ENCODE measurements at places on chromosomes 7 and 10. TPM values are rescaled to one million over a fixed set of nuclear protein-coding genes. Genes with fewer than 3 reads are reported as not detected.

DNA sequence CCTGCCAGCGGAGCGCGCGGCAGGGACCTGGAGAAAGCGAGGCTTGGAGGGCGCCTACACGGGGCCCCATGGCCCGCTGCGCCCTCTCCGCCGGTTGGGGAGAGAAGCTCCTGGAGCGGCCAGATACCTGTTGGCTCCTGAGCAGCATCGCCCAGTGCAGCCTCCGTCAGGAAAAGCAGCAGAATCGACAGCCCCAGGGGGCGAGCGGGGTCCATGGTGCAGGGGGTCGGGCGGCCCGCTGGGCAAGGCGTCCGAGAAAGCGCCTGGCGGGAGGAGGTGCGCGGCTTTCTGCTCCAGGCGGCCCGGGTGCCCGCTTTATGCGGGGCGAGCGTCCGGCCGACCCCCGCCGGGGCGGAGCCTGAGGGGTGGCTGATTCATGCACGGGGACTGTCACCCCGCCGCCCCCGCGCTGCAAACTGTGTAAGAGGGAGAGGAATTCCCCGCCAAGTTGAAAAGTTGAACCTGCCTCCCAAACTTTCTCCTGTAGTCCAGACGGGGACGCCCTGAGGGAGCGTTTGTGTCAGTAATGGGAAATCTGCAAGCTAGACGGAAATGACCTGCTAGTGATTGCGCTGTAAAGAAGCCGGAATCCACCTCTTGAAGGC is at the start of gene TFPI2:
Gene TFPI2 (minus strand): TSS at position 290 of the 605 bp plus-strand sequence. CDS start 75 bp downstream, at position 215.
- no peak for DNase-seq

GRCh38 chr7:2760098-2760889 is 72.3 kb downstream of the AMZ1 start:
- DNase-seq: peak; percentile 43

DNA sequence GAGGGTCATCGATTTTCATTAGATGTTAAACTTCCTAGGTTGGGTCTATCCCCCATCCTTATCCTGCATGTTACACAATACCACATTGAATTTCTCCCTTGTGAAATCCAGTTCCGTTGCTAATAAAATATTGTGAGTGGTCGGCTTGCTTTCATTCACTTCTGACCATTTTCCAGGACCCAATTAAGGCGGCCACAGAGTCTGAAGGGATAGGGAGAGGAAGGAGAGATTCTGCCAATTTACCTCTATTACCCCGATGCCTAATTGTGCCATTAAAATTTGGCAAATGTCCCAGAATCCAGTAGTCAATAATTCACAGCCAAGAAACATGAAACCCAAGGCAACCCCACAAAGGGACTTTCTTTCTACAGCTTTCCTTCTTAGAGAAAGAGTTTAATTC is 129.9 kb downstream of the IPMK start:
- DNase-seq: no peak

DNA sequence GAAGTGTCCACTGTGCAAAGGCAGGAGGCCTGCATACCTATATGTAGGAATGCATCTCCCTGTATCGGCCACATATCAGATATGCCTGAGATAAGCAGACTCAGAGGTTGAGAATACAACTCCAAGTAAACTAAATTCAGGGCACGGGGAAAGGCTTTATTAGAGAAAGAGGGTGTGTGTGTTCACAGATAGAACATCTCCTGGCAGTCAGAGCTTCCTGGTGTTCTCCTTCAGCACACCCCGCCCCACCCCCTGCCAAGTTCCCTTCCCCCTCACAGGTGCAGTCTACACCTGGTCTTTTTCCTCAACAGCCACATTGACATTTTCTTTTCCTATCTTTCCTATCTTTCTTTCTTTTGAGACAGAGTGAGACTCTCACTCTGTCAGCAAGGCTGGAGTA is 17.1 kb downstream of the GBX1 start:
- DNase-seq: no peak

DNA sequence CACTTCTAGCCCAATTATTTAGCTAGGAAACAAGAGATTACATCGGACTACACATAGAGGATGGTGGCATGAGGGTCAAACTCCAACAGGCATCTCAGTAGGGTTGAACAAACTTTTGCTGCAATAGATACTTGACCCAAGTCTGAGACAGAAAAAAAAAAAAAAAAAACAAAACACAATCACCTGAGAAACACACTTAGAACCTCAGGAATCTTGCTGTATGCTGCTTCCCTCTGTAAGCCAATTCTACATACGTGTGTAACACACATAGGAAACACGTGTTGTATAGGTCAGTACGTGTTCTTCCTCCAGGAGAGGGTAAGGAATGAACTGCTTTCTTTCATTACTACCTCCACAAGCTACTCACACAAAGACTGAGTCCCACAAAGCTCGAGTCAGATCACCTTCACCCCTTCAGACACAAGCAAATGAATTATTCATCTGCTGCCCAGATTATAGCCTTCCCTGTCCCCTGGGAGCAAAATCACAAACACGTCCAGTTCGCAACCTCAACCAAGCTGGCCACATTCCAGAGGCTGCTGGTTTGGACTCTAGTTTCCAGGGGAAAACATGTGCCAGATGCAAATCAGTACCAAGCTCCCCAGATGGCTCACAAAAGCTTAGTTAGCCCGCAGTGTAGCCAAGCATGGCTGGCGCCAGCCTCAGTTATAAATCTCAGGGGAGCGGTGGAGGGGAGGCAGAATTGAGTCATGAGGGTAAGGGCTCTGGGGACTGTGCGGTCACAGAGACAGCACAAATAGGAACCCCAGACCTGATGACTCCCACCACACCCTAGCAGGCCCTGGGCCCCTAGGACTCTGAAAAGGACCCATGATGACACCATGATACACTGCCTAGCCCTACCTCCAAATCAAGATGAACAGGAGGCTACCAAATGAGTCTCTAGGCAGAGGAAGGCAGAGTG is 15.1 kb downstream of the PSAP start:
- no peak for DNase-seq

DNA sequence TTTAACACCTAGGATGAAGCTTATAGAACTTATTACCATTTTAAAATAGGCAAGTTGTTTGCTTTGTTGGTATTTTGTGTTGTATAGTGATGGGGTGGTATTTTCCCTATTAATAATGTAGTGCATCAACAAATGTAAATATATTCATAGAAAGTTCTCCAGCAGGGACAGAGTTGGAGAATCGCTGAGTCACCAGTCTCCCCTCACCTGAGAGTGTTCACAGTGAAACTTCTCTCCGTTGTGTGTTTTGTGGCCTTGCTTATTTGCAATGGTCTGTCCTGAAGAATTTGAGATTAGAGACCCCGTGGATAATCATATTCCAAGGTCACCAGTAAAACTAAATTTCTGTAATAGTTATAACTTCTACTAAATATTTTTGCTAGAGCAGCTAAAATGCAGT is 51.0 kb downstream of the HDAC9 start:
- no peak for DNase-seq

GRCh38 chr10:19654576-19654975 is 161.7 kb upstream of the PLXDC2 start:
- DNase-seq: no peak

- no peak for DNase-seq
Observed at GRCh38 chr10:5317547-5318107, 47.1 kb upstream of the UCN3 start.

DNA sequence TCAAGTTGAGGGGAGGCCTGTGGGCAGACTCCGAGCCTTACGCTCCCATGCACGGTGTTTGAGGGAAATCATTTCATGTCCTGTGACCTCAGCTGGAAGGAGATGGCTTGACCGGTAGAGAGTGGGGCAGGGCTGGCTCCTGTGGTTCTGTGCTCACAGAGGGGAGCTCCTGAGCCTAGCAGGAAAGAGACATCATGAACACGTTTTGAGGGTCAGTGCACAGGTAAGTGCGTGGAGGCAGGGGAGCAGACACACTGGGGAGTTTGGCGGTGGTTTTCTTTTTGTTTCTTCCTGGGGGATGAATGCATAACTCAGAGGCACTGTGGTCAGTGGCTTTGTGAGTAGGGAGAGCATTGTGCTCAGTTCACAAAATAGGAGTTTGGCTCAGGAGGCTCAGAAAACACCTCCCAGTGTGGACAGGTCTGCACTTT is 22.5 kb downstream of the ADCY1 start:
- DNase-seq: no peak

DNA sequence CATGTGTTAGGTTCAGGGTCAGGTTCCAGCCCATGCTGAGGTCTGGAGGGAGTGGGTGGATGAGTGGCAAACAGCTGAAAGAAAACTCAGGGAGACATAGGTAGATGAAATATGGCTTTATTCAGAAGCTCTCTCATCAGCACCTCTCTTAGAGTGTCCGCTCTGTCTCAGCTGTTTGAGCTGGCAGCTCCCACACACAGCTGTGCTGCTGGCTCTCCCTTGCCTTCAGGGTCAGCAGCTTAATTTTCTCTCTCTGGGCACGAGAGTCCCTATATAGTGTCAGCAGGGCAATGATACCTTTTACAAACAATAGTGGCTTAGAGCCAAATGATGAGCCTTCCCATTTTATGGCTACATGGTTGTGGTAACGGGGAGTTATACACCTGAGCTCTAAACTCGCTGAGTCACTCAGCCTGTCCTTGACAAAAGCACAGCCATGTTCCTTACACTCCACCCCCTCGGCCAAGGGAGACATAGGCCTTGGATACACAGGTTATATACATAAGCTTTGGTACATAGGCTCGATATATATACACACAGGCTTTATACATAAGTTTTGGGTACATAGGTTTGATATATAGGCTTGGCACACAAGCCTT is 10.4 kb downstream of the RNF133 start:
- DNase-seq: no peak

- DNase-seq: no peak
Observed at GRCh38 chr7:46003896-46004875, 83.1 kb upstream of the IGFBP3 start.

- no peak for DNase-seq
Observed at GRCh38 chr10:114017271-114017670, 26.4 kb upstream of the ADRB1 start.

DNA sequence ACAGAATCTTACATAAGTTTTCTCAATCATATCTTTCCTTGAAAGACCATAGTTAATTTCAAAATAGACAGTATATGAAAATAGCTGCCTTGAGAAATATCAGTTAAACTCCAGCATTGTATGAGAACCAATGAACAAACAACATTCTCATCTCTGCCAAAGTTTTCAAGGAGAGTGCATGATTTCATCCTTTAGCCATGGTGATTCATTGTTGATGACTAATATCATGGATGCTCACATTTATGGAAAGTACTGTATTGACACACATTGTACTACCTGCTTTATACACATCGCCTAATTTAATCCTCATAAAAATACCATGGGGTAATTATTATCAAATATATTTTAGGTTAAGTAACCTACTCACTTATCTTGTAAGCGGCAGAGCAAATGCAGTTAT is 250.3 kb downstream of the CNTNAP2 start:
- no peak for DNase-seq

DNA sequence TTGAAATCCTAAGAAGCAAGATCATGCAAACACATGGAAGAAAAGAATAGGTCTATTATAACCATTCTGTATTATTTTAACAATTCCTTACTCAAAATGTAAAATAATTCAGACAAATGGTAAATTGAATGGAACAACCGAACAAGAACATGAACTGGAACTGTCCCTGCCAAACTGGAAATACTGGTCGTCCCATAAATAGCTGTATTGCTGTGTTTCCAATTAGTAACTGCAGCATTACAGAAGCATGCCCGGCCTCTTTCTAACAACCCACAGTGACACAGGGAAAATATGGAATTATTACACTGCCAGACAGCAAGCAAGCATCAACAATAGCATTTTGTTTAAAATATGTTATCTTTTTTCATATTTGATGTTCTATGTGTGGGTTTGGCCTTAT is 1138.5 kb upstream of the PHF14 start:
- DNase-seq: no peak

- DNase-seq: no peak
Observed at GRCh38 chr7:157712666-157713235, 375.9 kb downstream of the DNAJB6 start.

Gene PDE1C
- polyA plus RNA-seq: 3.1 TPM

Gene CTAGE15
- 0.50 TPM for polyA plus RNA-seq

Gene COL26A1
- polyA plus RNA-seq: 5.5 TPM

Gene C1QL3
- 0.68 TPM for polyA plus RNA-seq

Gene OR2A42
- 5.6 TPM for polyA plus RNA-seq
